ENCODE measurements at places on chromosomes 4 and X.
A peak's percentile ranks its signal among the peaks of the same experiment; 100 is the strongest.

DNA sequence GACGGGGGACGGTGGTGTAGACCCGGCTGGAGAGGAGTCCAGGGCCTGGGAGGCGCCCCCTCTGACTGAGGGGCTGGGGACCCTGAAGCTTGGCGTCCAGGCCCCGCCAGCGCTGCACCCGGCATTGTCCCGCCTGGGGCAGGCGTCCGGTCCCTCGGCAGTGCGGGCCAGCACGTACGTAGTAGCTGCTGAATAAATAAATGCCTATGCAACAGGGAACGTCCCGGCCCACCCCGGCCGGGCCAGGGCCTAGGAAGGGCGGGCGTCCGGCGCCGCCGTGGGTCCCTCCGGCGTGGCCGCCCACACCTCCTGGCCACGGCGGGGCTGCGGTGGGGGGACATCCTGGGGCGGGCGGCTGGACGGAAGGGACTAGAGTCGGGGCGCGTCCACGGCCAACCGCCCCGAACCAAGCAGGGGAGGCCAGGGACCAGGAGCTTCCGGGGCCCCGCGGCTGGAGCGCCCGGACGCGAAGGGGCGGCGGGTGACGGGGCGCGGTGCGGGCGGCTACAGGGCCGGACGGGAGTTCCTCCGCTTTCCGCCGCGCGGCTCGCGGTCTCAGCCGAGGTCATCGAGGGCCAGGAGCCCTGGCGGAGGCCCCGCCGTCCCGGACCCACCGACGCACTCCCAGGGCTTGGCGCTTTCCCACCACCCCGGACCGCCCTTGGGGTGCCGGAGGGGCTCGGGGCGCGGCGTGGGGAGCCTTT lies 886 bp upstream of the WWC2 start:
- DNase-seq, result peak; percentile 40

DNA sequence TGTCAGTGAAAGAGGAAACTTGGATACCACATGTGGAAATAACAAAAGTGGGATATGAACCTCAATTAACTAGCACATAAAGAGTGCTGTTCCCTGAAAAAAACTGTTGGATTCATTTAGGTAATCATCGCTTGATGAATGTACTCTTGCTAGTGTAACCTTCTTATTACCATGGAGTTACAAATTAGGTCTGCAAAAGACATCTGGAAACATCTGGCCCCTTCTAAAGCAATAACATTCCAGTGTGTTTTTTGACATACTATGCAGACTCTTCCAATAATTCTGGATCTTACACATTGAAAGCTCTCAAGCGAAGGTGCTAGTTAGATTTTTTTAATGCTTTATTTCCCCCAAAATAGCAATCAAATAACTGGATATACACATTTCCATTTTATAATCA lies 134.6 kb downstream of the ATP10D start:
- no peak for DNase-seq

DNA sequence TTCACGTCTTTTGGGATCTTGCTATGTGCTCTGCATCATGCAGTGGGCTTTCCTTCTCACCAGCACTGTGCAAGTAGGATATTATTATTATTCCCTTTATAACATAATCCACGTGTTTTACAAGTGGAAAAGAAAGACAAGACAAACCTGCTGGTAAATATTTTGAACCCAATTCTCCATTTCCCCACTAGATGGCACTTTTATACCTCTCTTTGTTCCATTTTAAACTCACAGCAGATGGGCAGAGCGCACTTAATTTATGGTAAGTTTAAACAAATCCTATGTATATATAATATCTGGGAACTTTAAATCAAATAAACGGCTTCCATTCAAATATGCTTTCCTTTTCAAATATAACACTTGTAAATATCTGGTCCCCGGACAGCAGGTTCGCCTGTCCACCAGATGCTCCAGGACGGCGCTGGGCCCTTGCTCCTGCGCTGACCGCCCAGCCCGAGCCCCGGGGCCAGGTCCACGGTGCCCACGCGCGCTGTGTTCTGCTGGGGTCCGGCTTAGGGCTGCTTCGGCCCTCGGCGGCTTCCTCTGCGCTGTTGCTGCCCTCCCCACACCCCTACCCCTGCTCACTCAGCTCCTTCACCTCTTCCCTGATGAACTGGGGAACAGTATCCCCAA lies 31.1 kb downstream of the F11 start:
- peak; percentile 70 for DNase-seq

- no peak for DNase-seq
These were observed 1131.5 kb downstream of the PCDH18 start for GRCh38 chr4:136400829-136401228.

DNA sequence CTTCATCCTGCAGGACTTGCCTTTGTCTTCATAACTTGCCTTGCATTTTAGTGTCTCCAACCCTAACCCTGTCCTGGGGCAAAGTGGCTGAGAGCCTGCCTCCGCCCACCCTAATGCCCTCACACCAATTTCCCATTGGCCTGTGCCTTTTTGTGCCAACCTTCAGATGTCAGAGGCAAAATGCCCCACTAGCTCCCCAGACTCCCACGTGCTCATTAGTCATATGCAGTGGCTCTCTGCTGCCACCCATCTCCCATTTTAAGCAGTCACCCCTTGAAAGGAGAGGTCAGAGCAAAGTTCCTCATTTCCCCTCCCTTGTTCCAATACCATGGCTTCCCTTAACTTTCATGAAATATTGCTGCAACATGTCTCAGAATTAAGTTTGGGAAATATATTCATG lies 74.8 kb upstream of the PASD1 start:
- DNase-seq, result no peak

GRCh38 chr4:11931266-11931820 lies 502.6 kb upstream of the HS3ST1 start:
- DNase-seq, result peak; percentile 74

- no peak for DNase-seq
These were observed 1964.0 kb downstream of the PCDH7 start for GRCh38 chr4:32684160-32684559.

DNA sequence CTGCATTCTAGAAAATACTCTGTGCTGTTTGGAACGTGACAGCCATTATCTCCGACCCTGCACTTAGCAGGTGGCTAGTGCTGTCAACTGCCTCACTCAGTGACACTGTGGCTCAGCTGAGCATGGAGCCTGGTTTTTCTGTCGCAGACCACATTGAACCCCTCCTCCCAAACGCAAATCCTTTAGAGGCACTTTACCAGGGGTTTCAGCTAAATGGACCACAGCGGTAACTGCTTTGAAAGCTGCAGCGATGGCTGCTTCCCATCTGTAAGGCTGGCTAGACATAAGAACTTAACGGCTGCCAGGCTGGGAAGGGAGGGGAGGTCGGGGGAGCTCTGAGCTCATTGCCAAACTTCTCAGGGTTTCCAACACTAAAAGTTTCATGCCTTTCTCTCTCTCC lies 8.1 kb downstream of the SLC34A2 start:
- no peak for DNase-seq

- DNase-seq, result no peak
These were observed 100.5 kb downstream of the PHKA2 start for GRCh38 chrX:18883234-18883960.

DNA sequence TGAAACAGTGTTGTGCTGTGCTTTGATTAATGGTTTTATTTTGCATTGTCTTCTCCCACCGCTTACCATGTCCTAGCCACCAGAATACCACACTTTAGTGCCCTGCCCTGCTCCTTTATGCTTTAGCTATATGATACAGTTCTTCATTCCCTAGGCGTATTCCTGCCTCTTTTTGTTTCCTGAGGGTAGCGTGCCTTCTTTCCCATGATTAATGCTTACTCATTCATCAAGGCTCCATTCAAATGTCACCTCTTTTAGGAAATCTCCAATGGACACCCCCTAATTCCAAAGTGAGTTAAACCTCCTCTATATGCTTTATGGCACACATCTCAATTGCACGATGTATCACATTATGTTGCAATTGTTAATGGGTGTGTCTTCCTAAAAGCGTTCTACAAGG lies 46.3 kb downstream of the SPANXD start:
- peak; percentile 0 for DNase-seq

DNA sequence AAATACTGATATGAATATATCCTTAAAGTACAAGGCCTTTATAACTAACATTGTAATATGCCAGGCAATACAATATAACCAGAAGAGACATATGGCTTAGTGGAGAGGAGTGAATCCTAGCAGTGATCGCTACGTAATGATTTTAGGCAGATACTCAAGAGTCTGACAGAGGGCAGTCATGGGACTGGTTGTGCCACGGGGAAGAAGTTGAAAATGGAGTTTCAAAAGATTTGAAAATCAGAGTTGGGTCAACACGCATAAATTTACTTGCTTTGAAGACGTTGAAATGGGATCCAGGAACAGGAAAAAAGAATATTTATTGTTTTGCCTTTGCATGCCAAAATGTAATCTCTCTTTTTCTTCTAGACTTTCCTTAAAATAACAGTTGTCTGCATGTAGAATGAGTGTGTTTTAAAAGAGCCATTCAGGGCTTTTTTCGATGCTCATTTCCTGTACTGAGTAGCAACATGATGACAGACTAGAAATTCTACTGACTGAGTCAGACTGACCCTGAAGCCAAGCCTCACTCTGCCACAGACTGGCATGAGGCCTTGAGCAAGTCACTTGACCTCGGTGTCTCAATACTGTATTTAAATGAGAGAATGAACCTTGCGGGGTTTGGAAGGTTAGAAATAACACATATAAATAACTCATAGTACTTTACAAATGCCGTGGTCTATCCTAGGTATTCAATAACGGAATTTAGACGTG lies 8.1 kb upstream of the SMS start:
- peak; percentile 94 for DNase-seq

DNA sequence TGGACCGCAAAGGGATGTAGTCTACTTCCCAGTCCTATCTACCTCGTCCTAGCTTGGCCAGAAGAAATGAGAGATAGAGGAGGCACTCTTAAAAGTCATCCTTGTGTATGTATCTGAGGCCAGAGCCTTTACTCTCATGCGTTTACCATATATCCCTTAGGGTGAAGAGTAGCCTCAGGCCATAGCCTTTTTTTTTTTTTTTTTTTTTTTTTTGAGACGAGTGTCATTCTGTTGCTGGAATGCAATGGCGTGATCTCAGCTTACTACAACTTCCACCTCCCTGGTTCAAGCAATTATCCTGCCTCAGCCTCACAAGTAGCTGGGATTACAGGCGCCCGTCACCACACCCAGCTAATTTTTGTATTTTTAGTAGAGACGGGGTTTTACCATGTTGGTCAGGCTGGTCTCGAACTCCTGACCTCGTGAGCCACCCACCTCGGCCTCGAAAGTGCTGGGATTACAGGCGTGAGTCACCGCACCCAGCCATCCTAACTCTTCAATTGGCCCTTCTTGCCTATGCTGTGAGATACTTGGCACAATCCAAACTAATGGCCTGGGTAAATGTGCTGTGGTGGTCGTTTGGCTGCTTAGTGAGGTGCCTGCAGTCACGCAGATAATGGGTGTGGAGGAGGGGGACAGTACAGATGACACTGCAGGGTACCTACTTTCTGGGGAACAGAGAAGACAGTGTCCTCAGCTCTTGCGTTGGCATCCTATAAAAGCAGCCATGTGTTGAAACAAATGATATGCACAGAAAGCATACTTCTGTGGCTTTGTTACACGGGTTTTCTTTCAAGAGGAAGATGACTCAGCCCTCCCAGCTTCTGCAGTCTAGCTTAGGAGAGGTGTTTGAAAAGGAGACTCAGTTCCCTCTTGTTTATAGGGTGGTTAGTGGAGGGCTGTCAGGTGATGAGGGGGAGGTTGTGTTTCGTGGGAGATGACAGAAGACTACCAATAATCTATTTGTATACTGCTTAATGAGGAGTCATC lies 10.4 kb upstream of the DGAT2L6 start:
- DNase-seq, result peak; percentile 57

- no peak for DNase-seq
These were observed 196.3 kb downstream of the GPAT3 start for GRCh38 chr4:83732114-83732635.

- DNase-seq, result peak; percentile 22
These were observed 15.0 kb upstream of the CT47A1 start for GRCh38 chrX:121000589-121000988.

- DNase-seq, result peak; percentile 74
These were observed 32.9 kb downstream of the CXCL1 start for GRCh38 chr4:73902038-73902637.

- DNase-seq, result no peak
These were observed 58.3 kb downstream of the RAI2 start for GRCh38 chrX:17802756-17803155.

- DNase-seq, result no peak
These were observed 6.6 kb upstream of the GRPEL1 start for GRCh38 chr4:7074426-7074825.

- DNase-seq, result no peak
These were observed 119.1 kb downstream of the HPGD start for GRCh38 chr4:174403177-174403543.

GRCh38 chr4:2051086-2051485 lies 8.0 kb upstream of the NAT8L start:
- DNase-seq, result no peak

- DNase-seq, result no peak
These were observed 1038.3 kb downstream of the RAPGEF2 start for GRCh38 chr4:160141206-160141605.

GRCh38 chrX:13485167-13485566 lies 84.2 kb upstream of the EGFL6 start:
- no peak for DNase-seq

- DNase-seq, result no peak
These were observed 115.6 kb upstream of the NALF2 start for GRCh38 chrX:69388526-69388925.

- DNase-seq, result no peak
These were observed 74.6 kb upstream of the SHOX start for GRCh38 chrX:555725-556666.

- no peak for DNase-seq
These were observed 167.6 kb upstream of the ARSJ start for GRCh38 chr4:114146947-114147618.

DNA sequence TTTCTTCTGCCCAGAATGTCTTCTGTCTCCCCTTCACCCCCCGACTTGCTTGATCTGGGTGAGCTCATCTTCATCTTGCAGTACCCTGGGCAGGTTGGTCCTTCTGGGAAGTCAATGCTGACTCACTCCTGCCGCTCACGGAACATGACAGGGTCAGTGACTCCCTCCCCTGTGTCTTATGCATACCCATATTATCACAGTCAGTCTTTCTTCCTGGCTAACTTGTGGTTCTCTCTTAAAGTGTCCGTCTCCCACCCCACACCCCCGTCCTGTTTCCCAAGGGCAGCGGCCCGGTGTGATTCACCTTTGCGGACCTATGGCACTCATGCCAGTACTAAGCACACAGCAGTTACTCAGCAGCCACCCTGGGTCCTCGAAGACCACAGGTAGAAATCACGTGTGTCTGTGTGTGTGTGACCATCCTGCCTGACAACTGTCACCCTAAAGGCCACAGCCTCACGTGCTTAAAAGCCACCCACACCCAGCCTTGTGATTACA lies 17.7 kb downstream of the IQSEC2 start:
- DNase-seq, result peak; percentile 27

- DNase-seq, result peak; percentile 82
These were observed 8.9 kb upstream of the NAP1L5 start for GRCh38 chr4:88706574-88706973.

DNA sequence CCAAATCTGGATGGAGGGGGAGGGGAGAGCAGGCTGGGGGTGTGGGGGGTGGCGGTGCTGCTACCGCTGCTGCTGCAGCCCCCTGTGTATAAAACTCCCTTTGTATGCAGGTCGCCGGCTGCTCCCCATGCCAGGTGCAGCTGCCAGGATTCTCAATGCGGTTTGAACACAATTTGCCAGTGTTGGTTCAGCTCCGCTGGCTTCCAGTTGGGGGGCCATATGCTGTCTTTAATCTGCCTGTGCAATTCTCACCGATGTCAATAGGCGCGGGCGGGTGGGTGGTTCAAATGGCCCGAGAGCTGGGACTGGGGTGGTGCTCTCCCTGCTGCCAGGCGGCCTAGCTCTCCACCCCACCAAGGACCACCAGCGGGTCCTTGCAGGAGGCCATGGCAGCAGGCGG lies 257.6 kb downstream of the BCOR start:
- no peak for DNase-seq
